Fibroblast of skin of scalp (primary cell): ENCODE measurements at places on chromosomes 3 and 15.

DNA sequence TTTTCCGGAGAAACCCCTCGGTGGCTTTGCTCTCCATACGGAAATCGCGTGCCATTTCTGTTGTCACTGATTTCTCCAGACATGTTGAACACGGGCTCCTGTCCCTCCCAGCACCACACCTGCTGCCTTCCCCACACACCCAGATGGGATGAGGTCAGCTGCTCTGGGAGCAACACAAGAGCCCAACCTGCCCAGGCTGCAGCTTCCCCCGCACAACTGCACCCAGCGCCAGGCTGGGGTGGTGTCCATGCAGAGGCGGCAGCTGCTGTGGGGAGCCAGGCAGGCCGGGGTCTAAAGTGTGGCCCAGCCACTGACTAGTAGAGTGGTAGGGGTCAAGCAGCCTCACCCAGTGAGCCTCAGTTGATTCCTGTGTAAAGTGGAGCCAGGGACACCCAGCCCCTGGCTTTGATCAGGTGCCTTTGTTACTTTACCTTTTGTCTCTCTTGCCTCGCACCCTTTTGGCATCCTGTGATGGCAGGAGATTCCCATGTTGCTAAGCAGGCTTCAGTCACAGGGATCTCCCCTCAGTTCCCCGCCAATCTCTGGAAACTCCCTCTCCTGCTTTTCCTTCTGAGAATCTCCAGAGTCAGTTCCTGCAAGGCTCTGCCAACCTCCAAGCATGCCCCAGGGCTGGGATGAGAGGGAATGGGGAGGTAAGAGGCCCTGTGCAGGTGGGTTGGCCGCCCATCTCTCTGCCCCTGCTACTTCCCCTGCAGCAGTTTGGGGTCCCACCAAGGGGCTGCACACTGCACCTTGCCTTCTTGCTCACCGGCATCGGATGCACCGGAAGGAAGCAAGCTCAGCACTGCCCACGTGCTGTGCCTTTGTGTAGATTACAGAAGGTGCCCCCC is 91.8 kb upstream of the ALDH1A3 start:
- DNase-seq: no peak

GRCh38 chr3:169348929-169349621 is 314.4 kb downstream of the MECOM start:
- DNase-seq: no peak

DNA sequence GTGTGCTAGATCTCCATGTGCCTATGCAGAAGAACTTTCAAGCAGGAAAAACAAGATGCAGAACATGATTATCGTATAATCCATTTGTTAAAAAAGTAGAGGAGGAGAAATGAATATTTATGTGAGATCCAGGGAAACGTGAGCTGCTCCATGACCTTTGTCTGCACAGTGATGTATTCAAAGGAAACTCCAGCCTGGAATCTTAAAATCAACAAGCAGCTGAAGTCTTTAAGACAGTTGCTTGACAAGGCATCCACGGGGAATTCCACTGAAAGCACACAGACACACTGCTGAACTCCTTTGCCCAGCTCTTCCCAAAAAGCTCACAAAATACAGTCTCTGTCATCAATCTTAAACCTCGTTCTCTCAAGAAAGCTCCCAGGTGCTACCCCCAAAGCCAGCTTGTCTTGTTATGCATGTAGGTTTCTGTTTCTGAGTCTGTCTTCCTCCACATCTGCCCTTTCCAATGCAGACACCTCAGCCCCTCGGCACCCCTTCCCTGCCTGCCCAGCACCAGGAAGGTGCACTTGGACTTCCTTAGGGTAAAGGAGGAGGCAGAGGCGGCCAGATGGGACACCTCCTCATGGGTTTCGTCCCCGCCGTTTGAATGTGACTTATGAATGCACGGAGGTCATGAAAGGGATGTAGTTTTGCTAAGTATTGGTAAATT is 28.7 kb downstream of the LRRK1 start:
- DNase-seq: no peak

DNA sequence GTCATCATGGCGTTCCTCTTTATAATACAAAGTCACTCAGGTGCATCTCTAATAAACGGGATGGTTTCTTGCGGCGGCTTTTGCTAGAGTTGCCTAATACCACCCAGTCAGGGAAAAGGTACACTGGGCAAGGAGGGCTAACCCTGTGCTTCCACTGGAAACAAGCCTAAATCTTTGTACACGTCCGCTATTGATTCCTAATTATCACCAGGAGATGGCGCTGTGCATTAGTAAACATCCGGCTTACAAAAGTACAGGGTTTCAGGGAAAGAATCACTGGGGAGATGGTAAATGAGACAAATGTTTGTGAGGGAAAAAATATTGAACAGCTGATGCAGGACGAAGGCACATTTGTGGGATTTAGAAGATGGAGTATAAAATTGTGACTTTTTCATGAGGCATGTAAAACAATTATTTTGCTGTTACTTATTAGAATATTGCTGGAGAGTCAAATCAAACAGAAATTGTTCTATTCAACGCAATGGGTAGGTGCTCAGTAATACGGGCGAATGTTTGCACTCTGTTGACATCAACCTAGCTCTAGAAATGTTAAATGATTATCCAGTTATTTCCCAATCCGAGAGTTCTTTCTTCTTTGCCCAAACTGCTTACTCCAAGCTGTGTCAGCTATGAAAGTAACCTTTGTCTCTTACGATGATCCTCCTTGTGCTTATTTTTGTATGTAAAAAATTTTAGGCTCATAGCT is 50.6 kb downstream of the GMNC start:
- peak; percentile 31 for DNase-seq

DNA sequence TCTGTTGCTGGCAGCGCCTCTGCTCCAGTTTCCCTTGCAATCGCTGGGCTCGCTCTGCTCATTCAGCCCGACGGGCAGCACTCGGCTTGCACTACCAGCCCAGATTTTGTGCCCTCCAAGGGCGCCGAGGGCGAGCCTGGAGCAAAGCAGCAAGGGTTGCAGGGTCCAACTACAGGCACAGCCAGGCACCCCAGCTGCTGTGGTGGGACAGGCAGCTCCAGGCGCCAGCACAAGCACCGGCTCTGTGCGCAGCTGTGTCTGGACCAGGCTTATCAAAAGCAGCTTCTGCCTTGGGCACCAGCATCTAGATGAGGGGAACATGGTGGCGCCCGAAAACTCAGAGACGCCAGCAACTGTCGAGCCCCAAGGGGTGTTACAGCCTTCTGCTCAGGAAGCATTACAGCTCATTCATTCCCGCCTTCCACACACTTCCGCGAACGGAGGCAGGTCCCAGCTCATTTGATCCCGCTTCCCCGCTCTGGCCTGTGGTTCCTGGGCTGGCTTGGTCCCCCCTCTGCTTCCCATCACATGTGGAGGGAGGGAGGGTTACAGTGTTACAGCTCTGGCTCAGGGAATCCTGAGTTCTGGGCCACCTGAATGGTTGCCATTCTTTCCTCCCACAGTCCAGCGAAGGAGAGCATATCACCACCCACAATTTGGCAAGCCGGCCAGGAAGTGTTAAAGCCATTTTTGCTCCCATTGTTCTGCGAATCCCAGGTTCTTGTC is 409.9 kb upstream of the ALCAM start:
- no peak for DNase-seq

GRCh38 chr3:55923626-55924025 is 436.5 kb upstream of the WNT5A start:
- DNase-seq: peak; percentile 2

GRCh38 chr3:14133188-14133800 is 8.4 kb downstream of the TMEM43 start:
- DNase-seq: no peak

- DNase-seq: no peak
Measured at GRCh38 chr3:57577801-57578200, 19.3 kb downstream of the ARF4 start.

GRCh38 chr3:110754212-110754916 is 317.3 kb upstream of the NECTIN3 start:
- DNase-seq: no peak

- no peak for DNase-seq
Measured at GRCh38 chr3:52099001-52099401, 42.6 kb upstream of the DUSP7 start.

DNA sequence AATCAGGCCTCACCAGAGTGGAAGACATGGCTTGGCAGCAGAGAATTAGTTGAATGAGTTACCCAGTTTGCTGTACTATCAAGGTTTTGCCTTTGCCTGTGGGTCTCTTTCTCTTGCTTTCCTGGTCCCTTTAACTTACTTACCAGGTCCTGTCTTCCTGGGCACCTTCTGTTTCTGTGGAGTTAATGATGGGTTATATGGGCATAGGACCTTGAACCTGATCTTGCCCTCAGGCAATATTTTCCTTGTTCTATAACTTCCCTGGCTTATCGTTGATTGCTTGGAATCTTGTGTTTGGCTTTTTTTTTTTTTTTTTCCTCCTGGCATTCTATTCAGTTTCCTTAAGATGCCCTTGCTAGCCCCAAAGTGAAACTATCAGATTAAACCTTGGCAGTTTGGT is 106.8 kb downstream of the HHLA2 start:
- DNase-seq: no peak

DNA sequence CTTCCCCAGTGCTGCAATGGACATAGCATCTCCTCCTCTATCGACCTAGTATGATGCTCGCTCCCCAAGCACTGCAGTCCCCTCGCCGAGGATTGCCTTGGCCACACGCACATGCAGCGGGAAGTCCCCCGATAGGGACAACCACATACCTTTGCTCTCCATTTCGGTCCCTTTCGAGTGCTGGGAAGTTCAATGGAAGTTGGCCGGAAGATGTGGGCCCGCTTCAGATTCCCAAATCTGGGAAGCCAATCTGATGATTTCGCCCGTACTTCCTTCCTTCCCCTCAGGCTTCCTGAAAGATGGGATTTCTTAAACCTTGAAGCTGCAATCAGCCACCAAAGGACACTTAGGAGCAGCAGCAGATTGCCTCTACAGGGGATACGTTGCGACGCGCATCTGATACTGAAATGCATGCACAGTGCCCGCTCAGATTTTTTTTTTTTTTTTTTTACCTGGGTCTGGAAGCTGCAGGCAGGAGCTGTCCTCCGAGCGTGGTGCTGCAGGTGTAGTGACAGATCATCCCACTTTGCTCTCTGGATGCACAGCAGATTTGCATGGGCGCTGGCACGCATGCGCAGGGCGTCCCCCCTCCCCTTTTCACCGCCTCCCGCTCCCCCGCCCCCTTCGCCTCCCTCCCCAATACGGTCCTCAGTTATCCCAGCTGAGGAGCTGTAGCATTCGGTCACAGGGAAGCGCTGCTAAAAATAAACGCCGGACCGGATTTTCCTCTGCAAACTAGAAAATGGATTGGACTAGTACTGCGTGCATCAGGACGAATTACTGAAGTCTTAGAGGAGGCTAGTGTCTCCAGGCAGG is at the start of gene FGF12:
TSS of gene FGF12 (minus strand) at position 510 of the 816 bp plus-strand sequence.
- DNase-seq: peak; percentile 35

GRCh38 chr3:182925330-182925943 is 54.9 kb downstream of the DCUN1D1 start:
- DNase-seq: peak; percentile 27

DNA sequence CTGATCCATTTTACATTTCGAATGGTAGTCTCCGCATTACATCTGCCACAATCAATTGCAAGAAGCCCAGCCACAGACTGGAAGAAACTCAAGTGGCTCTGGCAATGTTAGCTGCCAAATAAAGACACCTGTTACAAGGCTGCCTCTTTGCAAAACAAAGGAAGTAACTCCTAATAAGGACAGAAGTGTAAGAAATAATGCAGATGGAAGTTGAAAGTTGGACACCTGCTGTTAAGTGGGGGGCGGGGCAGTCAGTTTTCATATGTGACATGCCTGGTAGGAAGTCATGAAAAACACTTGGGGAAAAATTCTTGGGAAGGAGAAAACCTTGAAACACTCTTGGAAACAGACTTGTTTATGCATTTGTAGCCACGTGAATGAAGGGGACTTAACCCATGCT is 54.1 kb upstream of the ATP2C1 start:
- no peak for DNase-seq

DNA sequence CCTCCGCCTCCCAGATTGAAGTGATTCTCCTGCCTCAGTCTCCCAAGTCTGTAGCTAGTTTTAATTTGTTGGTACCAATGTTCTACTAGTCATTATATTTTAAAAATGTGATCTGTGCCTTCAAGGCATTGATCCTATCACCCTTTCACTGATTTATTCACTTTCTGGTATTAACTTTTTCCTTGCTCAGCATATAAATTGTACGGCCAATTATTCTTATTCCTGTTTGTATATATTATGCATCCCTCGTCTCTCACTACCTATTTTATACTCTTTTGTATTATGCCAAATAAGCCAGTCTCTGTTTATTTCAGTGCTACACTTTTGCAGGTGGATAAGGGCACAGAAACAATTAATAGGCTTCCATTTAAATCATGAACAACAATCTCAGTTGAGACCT is 620.2 kb upstream of the BCHE start:
- DNase-seq: no peak

GRCh38 chr3:104291878-104292277 is 1074.8 kb upstream of the ALCAM start:
- DNase-seq: peak; percentile 11

- DNase-seq: no peak
Measured at GRCh38 chr3:14206548-14207177, 28.0 kb downstream of the LSM3 start.

DNA sequence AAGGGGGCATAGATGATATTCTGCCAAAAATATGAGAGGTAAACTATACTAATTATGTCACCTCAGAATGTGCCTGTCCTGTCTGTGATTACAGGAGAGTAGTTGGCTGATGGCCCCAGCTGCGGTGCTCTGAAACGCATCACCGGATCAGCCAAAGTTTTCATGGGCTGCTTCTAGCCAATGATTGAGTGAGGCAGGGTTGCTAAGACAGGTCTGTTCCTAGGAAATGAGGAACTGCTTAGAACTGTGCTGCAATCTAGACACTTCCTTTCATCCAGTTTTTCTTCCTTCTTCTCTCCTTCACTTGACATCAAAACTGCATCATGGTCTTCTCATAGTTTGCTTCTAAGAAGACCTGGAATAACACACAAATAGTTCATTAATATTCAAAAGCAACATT is 124.0 kb downstream of the KCNH8 start:
- no peak for DNase-seq

- DNase-seq: no peak
Measured at GRCh38 chr3:193446965-193447602, 68.5 kb upstream of the ATP13A5 start.

DNA sequence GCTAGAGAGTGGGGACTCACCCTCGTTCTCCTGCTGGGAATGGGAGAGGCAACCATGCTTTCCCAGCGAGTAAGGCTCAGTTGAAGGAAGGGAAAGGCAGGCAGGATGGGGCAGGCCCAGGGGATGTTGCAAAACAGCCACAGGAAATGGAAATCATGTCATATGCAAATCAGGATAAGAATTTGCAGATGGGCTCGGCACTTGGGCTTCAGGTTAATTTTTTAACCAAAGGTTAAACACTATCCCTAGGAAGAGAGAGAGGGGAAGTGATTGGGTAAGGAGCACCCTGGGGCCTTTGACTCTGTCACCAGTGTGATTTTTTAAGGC is 14.6 kb upstream of the PLA2G4E start:
- DNase-seq: peak; percentile 12
